ENCODE measurements at places on chromosomes 2 and 18.

DNA sequence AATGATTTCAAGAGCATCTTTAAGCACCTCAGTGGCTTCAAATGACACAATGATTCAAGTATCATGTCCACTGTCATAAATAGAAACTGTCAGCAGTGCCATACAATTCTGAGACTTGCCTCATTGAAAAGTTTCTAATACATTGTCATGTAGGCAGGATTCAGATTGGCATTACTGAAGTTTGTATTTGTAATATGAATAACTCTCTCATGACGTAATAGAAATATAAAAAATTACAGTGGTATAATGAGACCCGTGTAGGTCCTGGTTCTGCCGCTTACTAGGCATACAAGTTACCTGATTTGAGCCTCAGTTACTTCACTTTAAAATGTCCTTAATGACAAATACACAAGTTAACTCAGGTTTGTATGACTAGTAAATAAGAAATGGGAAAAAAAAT is 1536.2 kb upstream of the NXPH2 start:
- no peak for DNase-seq

DNA sequence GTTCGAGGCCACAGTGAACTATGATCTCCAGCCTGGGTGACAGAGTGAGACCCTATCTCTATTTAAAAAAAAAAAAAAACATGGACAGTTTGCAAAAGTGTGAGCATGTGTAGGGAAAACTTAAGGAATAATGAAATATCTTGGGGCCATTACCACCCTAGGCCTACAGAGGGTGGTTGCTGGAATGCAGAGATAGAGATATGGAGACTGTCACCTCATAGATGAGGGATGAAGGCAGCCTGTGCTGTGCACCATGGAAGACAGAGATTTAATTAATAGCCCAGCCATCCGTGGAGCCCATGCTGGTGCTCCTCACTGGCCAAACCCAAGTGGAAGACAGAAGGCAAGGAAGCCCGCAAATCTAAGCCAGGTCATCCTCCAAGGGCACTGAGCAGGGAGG is 16.6 kb upstream of the CEP68 start:
- no peak for DNase-seq

- no peak for DNase-seq
Measured at GRCh38 chr2:151470556-151470955, 60.9 kb downstream of the RIF1 start.

- no peak for DNase-seq
Measured at GRCh38 chr2:150133623-150134022, 353.8 kb downstream of the RND3 start.

DNA sequence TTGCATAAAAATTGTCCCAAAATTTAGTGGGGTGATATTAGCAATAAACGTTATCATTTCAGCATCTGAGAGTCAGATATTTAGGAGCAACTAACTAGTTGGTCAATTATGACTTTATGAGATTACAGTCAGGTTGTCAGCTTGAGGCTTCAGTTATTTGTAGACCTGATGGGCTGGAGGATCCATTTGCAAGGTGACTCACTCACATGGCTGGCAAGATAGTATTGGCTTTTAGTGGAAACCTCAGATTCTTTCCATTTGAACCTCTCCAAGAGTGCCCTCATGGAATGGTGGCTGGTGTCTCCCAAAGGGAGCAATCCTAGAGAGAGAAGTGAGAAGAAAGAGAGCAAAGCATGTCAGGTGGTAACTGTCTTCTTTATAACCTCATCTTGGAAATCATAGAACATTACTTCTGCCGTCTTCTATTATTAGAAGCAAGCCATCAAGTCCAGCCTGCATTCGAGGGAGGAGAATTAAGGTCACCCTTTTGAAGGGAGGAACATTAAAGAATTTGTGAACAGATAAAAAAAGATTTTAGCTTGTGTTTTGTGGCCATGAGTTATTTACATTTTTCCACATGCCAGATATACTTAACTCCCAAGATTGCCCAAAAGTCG is 92.5 kb downstream of the HAUS1 start:
- no peak for DNase-seq

GRCh38 chr2:216776066-216776850 is 80.9 kb upstream of the IGFBP5 start:
- DNase-seq, result no peak

- DNase-seq, result no peak
Measured at GRCh38 chr2:127173057-127173456, 47.0 kb downstream of the CYP27C1 start.

GRCh38 chr2:144645083-144645778 is 125.3 kb upstream of the ZEB2 start:
- no peak for DNase-seq

GRCh38 chr2:36330473-36331395 is 24.8 kb upstream of the CRIM1 start:
- no peak for DNase-seq

GRCh38 chr2:48126162-48126561 is 219.9 kb upstream of the FBXO11 start:
- DNase-seq, result no peak

- no peak for DNase-seq
Measured at GRCh38 chr2:162035981-162036380, 38.0 kb downstream of the DPP4 start.

DNA sequence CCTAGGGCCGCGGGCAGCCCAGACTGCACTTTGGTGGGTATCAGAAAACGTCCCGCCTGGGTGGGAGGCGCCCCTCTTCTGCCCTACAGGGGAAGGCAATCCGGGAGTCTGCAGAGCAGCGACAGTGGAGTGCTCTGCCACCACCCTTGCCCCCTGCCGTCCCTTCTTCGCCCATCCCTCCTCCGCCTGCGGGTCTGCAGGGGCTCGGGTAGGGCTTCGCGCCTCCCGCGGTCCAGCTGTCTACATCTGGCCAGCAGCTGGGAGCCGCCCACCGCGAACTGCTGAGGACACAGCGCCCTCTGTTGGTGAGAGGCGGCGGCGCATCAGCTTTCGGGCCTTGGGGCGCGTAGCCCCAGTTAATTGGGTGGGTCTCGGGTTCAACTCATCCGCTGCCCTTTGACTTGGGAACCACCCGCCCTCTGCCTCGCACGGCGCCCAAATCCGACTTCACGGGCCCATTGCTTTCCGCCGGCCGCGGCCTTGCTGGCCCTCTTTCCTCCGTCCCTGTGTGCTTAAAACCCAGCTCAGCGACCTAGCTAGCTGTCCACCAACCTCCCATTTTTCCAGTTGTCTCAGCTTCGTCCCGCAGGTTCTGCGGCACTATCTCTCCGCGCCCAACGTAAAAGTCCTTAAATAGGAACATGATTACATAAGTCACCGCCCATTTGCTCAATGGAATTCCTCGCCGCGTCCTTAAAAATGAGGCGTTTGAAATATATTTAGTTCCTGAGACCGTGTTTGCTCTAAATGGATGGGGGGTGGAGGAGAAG is 17.6 kb downstream of the WNT10A start:
- peak; percentile 53 for DNase-seq

- no peak for DNase-seq
Measured at GRCh38 chr2:96872591-96873349, 2.9 kb upstream of the SEMA4C start.
